Kidney glomerular epithelial cell (primary cell): ENCODE measurements at places on chromosomes 1 and 21.

DNA sequence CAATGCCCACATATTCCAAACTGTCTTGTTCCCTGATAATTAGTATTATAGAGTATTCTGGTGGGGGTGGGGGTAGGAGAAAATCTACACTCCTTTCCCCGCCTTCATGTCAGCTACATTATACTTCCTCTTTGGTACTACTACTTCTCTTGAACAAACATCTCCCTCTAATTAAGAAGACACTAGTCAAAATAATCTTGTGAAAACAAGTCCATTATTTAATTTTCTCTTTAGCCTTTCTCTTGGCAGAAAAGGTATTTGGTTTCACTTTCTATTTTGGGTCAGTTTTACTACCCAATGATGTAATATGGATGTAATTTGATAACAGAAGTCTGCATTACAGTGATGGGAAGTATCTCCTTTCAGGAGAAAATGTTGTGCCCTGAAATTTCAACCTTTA, 22.5 kb downstream of the NTMT2 start:
- peak; percentile 38 for DNase-seq

DNA sequence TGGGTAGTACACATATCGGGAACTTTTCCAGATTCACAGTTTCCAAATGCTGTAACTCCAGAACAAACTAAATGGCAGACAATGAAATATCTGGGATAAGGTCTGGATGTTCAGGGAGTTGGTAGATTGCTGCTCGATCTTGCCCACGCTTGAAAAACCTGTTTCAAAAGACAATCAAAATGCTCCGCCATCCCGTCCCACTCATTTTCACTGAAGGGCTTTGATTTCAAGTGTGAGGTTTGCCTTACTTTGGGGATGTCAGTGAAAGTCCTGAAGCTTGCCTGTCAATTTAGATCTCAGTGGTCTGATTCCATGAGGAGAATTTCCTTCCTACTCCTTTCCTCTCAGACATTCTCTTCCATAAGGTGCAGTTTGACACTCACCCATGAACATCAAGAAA, 236.3 kb upstream of the KCNK2 start:
- no peak for DNase-seq

GRCh38 chr1:76186554-76187170, 112.1 kb downstream of the ST6GALNAC3 start:
- DNase-seq: no peak

GRCh38 chr1:45004281-45004920, 6.7 kb downstream of the HECTD3 start:
- no peak for DNase-seq

DNA sequence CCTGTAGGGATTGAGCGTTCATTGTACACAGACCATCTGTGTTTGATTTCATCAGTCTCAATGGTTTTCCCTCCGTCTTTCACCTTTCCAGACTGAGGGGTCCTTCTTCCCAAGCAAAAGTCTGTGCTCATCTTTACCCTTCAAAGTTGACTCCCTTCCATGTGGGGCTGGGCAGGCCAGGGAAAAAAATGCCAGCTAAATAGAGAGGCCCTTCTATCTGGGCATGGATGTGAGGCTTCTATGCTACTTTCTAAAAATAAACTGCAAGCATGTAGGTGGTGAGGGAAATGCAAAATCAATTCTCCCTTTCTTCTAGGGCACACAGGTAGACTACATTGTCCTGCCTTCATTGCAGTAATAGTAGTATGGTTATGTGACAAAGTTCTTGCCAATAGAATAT, 46.7 kb upstream of the ITPKB start:
- no peak for DNase-seq

- DNase-seq: no peak
These were observed 50.1 kb upstream of the RGS21 start for GRCh38 chr1:192266645-192267044.

GRCh38 chr1:158078569-158079080, 85.2 kb downstream of the KIRREL1 start:
- DNase-seq: no peak

DNA sequence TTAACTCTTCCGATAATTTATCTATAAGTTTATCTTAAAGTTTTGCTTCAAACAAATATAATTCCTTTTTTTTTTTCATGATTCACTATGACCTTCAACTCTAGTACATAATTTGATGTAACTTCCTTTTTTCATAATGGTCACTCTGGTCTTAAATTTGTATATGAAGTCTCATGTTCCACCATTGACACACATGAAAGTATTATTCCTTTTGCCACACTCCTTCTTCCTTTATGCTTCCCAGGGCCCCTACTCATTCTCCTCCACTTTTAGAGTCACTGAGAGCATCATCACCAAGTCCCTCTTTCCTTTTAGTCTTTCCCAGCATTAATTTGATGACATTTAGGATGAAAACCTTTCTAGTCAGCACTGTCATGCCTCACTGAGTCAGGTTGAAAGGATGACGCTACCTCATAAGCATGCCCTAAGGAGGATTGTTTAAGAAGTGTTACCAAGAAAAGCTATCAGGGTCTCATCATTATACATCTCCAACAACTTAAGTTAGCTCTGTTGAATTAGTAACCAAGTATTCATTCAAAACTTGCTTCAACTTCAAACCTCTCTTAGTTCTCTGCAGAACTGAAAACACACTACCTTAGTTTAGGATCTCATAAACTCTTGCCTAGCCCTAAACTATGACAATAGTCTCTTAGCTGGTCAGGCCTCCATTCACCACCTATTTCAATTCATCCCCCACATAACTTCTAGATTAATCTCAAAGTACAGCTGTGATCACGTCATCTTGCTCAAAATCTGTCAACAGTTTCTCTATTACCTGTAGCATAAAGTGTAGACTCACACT, 14.5 kb downstream of the AUNIP start:
- peak; percentile 70 for DNase-seq

GRCh38 chr1:175947771-175948170, 204.4 kb upstream of the TNR start:
- DNase-seq: no peak

DNA sequence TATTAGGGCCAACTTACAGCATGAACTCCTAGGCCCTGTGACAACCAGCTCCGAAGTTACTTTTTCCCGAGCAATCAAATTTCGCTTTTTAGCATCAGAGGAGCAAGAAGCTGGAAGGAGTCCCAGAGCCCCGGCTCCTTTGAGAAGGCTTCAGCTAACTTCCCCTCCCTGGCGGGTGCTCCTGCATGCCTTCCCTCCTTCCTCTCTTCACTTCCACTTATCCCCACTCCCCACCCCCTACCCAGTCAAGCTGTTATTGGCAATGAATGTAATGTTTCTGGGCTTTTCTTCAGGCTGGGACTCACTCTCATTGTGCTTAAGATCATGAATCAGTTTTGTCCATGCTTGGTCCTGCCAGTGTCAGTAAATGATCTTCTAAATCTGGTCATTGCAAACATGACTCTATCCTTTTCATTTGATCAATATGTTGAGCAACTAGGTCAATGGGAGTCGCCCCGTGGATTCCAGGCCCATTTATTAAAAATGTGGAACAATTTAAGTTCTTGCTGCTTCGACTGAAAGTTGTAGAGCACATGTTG, 94.5 kb upstream of the TSPAN2 start:
- DNase-seq: no peak
